ENCODE measurements at places on chromosomes 1 and 21. TPM values are rescaled to one million over a fixed set of nuclear protein-coding genes. Genes with fewer than 3 reads are reported as not detected.

OR2T6 gene
- total RNA-seq: not detected

DNA sequence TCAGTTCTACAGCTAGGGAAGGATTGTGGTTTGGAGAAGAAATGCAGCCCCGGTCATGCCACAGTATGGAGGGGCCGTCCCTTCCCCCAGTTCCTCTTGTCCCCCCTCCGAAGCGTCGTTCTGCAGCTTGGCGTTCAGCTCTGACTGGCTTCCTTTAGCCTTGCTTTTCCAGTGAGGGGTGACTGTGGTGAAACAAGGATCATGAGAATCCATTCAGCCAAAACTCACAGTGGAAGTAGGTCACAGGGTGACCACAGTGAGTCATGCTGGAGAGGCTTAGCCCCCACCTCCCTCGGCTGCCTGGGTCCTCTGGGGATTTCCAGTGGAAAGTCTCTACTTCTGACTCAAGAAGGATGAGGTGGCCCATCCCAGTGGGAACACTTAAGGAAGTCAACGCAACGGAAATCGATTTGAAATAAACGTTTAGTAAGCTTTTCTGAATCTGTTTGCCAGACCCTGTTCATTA is 37.3 kb upstream of the COL6A2 start:
- no peak overlapping the region for H3K4me3 ChIP-seq
- H3K27me3 ChIP-seq: no peaks in the 10 kb centered on the region
- no peak for DNase-seq
- no peak overlapping the region for H3K27ac ChIP-seq

GRCh38 chr1:20325844-20326420 is 35.3 kb downstream of the VWA5B1 start:
- H3K4me1 ChIP-seq: no peaks in the 10 kb centered on the region
- no peaks in the 10 kb centered on the region for H3K27me3 ChIP-seq
- no peak overlapping the region for H3K4me3 ChIP-seq
- H3K27ac ChIP-seq: no peak overlapping the region
- DNase-seq: no peak
- no peaks in the 10 kb centered on the region for H3K36me3 ChIP-seq

- H3K4me3 ChIP-seq: no peak overlapping the region
- no peaks in the 10 kb centered on the region for H3K27me3 ChIP-seq
- no peak for DNase-seq
- no peak overlapping the region for H3K27ac ChIP-seq
- H3K36me3 ChIP-seq: no peaks in the 10 kb centered on the region
Measured at GRCh38 chr1:211099393-211099792, 34.6 kb downstream of the KCNH1 start.

S100A7A gene
- total RNA-seq: not detected

DNA sequence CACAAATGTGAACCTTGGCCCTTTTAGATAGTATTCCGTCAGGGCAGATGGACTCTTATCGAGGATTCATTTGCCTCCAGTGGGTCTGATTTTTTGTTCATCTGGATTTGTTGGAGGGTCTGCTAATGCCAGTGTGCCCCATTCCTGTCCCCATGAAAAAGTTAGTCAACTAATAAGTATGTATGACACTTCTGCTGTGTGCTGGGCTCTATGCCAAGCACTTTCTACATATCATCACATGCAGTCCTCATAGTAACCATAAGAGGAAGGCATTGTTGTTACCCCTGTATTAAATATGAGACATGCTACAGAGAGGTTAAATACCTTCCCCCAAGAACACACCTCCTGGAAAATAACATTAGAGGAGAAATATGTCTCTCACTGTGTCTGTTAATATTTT is 46.6 kb upstream of the MAB21L3 start:
- DNase-seq: no peak
- H3K27me3 ChIP-seq: no peaks in the 10 kb centered on the region
- no peak overlapping the region for H3K4me3 ChIP-seq
- no peak overlapping the region for H3K27ac ChIP-seq

All from right lobe of liver (tissue), 6 donors.